Gastroesophageal sphincter (tissue), 4 donors: ENCODE measurements at places on chromosomes 11 and 22.
A peak's percentile ranks its signal among the peaks of the same experiment; 100 is the strongest.

DNA sequence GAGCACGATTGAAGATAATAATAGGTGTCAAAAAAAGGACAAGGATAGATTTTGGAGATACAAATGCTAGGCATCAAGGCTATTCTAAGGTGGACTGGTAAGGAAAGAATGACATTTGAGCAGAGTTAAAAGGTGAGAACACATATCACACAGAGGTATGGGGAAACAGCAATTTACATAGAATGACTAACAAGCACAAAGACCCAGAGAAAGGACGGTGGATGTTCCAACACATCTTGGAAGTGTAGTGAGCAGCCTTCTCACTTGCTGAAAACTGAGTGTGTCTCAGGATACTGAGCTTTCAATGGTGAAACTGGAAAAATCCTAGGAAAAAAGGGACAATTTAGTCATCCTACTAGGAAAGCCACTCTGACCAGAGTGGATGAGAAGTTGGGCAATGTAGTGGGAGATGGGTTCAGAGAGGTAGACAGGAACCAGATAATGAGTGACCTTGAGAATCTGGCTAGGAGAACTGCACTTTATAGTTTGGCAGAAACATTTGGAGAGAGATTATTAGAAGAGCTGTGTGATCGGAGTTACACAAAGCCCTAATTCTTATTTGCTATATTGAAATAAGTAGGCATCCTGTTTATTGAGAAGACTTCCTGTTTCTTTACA, 706.0 kb downstream of the KCNA4 start:
- no peak for ATAC-seq

DNA sequence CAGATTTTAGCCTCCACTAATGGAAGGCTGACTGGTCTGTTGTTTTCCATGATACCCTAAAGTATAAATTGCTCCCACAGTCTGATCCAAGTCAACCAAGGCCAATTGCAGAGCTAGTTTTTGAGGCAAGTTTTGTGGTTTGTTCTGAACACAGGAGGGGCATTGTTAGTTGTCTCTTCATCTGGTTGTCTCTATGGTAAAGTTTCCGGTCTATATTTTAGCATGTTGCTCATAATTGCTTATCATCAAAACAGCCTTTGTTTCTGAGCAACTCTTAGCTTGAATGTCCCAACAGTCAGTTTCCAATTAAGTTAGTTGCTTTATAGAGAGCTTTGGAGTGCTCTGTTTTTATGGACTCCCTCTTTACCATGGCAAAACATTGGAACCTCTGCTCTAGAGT, 217.6 kb upstream of the CARD18 start:
- ATAC-seq: no peak

DNA sequence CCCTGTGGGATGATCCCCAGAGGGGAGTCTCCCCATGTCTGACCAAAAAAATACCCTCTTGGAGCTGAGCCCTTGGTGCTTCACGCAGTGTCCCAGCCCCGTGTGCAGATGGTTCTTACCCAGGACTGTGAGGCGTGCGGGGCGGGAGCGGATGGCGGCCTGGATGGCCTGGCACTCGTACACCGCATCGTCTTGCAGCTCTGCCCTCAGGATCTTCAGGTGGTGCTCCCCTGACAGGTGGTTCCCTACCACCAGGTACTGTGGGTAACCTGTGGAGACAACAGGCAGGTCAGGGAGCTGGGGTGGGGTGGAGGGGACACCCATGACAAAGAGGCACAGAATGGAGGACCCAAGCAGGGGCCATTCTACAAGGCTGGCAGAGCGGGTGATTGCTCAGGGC, 165.7 kb downstream of the ST3GAL4 start:
- ATAC-seq: peak; percentile 25

DNA sequence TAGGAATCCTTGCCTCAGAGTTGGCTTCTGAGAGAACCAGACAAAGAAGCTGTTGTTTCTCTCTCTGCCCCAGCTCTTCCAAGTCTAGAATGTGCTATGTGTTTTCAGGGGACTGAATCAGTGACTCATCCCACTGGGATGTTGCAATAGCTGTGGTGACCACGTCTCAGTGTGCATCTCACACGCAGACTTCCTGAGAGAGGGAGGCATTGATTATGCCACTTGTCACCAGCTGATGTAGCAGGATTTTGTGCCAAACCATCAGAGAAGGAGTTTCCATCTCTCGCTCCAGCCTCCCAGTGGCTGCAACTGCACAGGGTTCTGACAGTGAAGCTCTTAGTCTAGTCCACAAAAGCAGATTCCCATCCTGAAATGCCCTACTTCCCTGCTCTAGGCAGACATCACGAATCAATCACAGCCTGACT, 455.8 kb downstream of the MIAT start:
- peak; percentile 88 for ATAC-seq

- no peak for ATAC-seq
These were observed 3.0 kb upstream of the APOL4 start for GRCh38 chr22:36204632-36205015.
